Bronchial smooth muscle cell (primary cell): ENCODE measurements at places on chromosomes 4 and X. TPM values are rescaled to one million over a fixed set of nuclear protein-coding genes. Genes with fewer than 3 reads are reported as not detected.

Gene LGI2
- total RNA-seq: under 0.01 TPM in 1 of 2 replicates, not detected in the other

Gene ODAPH
- total RNA-seq: not detected in 2 replicates

Gene ADH1A
- total RNA-seq: 0.09 and 0.16 TPM in 2 replicates

Gene TMSB15C
- 2.0 and 4.3 TPM in 2 replicates for total RNA-seq

Gene PPP1R2C
- not detected in 2 replicates for total RNA-seq

Gene RAI2
- total RNA-seq: 0.69 and 1.1 TPM in 2 replicates

Gene FUNDC2
- total RNA-seq: 19.5 and 40.6 TPM in 2 replicates

Gene STAP1
- total RNA-seq: not detected in 2 replicates

Gene NKAP
- 2.0 and 3.8 TPM in 2 replicates for total RNA-seq
